Activated naive CD8-positive, alpha-beta T cell treated with anti-CD3 and anti-CD28 coated beads, Interleukin-2, amount 10 ng/mL, durations not matched to agents 7 days and 5 days (primary cell): ENCODE measurements at places on chromosomes 16 and 17. TPM values are rescaled to one million over a fixed set of nuclear protein-coding genes. Genes with fewer than 3 reads are reported as not detected.
A peak's percentile ranks its signal among the peaks of the same experiment; 100 is the strongest.

HOXB7 gene
- total RNA-seq, result 1.0 TPM

GRCh38 chr17:65163990-65164495 lies 26.9 kb downstream of the RGS9 start:
- peaks cover 3% of the 10 kb centered on the region for H3K27me3 ChIP-seq
- peaks cover 10% of the 10 kb centered on the region for H3K4me1 ChIP-seq
- H3K27ac ChIP-seq, result peak overlapping the region; percentile 17
- DNase-seq, result no peak

GRCh38 chr16:65388592-65388991 lies 266.7 kb upstream of the CDH11 start:
- H3K27ac ChIP-seq, result no peak overlapping the region
- no peak for DNase-seq
- H3K27me3 ChIP-seq, result no peaks in the 10 kb centered on the region
- H3K4me1 ChIP-seq, result no peaks in the 10 kb centered on the region

GRCh38 chr16:57127836-57128235 lies 35.5 kb downstream of the CPNE2 start:
- H3K27ac ChIP-seq, result peak overlapping the region; percentile 86
- H3K36me3 ChIP-seq, result peaks cover 2% of the 10 kb centered on the region
- peak overlapping the region; percentile 59 for H3K4me3 ChIP-seq

- no peak overlapping the region for H3K4me3 ChIP-seq
- no peak overlapping the region for H3K27ac ChIP-seq
- peaks cover 6% of the 10 kb centered on the region for H3K4me1 ChIP-seq
- H3K27me3 ChIP-seq, result no peaks in the 10 kb centered on the region
Observed at GRCh38 chr17:8912084-8912981, 44.9 kb upstream of the PIK3R6 start.

DNA sequence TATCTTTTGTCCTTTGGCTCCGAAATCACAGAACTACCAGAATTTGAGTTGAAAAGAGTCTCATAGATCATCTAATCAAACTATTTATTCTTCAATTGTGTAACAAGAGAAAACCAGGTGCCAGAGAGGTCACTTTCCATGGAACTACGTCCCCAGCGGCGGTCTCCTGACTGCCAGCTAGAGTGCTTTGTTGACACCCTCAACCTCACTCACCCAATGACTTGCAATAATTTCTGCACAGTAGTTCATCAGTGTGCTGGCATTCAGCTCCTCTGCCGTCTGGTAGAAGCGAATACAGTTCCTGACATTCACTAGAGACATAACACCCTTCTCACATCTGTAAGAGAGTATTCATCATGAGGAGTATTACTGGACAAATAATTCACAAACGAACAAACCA lies 54.2 kb downstream of the ANKFY1 start:
- DNase-seq, result no peak
- H3K4me1 ChIP-seq, result peaks cover 13% of the 10 kb centered on the region
- no peak overlapping the region for H3K4me3 ChIP-seq
- H3K36me3 ChIP-seq, result peaks cover 33% of the 10 kb centered on the region
- no peaks in the 10 kb centered on the region for H3K27me3 ChIP-seq

DNA sequence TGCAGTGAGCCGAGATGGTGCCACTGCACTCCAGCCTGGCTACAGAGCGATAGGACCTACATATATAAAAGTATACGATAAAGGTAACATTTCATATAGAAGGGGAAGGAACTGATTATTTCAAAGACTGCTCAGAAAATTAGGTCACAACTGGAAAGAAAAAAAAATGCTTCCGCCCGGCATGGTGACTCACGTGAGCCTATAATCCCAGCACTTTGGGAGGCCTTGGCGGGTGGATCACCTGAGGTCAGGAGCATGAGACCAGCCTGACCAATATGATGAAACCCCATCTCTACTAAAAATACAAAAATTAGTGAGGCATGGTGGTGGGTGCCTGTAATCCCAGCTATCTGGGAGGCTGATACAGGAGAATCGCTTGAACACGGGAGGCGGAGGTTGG lies 7.8 kb downstream of the TEX14 start:
- H3K4me3 ChIP-seq, result no peak overlapping the region
- no peaks in the 10 kb centered on the region for H3K4me1 ChIP-seq
- H3K36me3 ChIP-seq, result no peaks in the 10 kb centered on the region
- no peak for DNase-seq
- H3K27me3 ChIP-seq, result peaks cover 9% of the 10 kb centered on the region
- H3K27ac ChIP-seq, result no peak overlapping the region

TNP2 gene
- not detected for total RNA-seq

DNA sequence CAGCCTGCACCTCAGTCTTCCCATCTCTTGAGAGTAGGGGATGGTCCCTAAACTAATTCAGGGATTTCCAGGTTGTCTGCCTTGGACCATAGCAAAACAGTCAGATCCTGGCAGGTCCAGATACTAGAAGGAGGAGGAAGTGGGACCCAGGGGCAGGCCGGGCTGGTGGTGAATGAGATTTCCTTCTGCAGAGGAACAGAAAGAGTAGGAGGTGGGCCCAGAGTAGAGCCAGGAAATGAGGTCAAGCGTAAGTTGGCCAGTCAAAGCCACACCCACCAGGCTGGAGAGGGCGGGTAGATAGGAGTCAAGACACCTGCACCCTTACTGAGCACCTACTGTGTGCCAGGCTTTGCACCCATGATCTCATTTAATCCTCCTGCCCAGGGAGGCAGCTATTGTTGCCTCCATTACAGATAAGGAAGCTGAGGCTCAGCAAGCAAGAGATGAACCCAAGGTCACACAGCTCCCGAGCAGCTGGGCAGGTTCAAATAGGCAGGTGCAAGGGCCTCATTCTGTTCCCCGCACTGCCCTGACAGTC lies 2.6 kb downstream of the CDH5 start:
- DNase-seq, result no peak
- H3K4me1 ChIP-seq, result peaks cover 9% of the 10 kb centered on the region
- no peaks in the 10 kb centered on the region for H3K36me3 ChIP-seq
- no peak overlapping the region for H3K4me3 ChIP-seq
- peaks cover 13% of the 10 kb centered on the region for H3K27me3 ChIP-seq

NAGS gene
- 1.4 TPM for total RNA-seq

CCDC154 gene
- total RNA-seq, result 6.1 TPM

DNA sequence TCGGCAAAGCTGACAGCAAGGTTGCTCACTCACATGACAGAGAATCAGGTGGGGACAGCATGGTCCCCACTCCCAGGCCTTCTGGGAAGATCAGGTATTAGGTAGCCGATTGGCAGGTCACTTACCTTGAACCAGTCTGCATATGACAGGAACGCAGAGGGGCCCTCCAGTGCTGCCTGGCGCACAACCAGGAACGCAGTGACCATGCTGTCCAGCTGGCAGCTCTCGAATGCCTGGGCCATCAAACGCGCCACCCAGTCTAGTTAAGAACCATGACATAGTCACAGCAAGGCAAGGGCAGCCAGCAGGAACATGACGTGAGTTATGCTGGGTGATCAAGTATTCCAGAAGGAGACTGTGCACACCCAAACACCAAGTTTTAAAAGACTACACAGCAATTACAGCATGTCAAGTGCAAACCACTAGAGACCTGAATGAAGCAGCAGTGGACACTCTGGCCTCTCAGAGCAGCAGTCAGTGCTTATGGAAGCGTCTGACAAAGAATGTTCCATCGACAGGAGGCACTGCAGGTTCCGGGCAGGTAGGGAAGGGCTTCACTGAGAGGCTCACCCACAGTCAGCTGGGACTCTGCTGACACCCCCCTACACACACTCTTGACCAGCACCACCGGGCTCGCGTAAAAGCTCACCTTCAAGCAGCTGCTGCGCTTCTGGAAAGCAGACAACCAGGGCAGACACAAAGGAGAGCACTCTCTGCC lies 25.0 kb downstream of the FANCA start:
- peaks cover 21% of the 10 kb centered on the region for H3K36me3 ChIP-seq
- no peak overlapping the region for H3K27ac ChIP-seq
- no peak overlapping the region for H3K4me3 ChIP-seq
- no peak for DNase-seq
- no peaks in the 10 kb centered on the region for H3K27me3 ChIP-seq

NPIPA2 gene
- total RNA-seq, result 1.5 TPM

DNA sequence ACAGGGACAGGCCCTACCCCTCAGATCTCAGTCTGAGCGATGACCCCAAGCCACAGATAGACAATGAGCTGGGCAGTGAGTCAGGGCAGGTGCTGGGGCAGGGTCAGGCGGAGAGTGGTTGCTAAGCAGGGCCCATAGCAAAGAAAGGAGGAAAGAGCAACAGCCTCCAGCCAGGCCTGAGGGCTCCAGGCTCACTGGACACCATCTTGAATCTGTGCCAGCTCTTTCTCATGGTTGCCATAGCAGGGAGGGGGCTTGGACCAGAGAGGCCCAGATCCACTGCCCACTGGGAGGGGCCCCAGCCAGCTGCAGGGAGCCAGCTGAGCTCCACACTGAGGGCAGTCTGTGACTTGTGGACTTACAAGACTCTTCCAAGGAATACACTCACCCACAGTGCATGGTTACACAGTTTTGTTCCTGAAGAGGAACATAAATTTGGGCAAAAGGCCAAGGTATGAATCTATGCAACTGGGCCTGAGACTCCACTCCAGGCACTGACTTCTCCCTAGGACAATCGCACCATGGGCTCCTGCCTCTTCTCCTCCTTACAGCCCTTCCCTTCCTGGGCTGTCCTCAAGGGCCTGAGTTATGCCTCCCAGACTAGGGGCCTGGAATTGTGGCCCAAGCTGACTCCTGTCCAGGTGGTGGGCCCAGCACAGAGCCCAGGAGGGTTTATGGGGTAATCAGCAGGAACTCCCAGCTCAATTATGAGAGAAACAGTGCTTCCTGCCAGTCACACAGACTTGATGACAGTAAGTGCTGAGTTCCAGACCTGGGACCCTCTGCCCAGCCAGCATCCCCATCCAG lies 59.9 kb downstream of the BEAN1 start:
- peaks cover 3% of the 10 kb centered on the region for H3K27me3 ChIP-seq
- H3K36me3 ChIP-seq, result no peaks in the 10 kb centered on the region
- peaks cover 20% of the 10 kb centered on the region for H3K4me1 ChIP-seq
- DNase-seq, result no peak
- no peak overlapping the region for H3K27ac ChIP-seq

- H3K36me3 ChIP-seq, result no peaks in the 10 kb centered on the region
- H3K27me3 ChIP-seq, result no peaks in the 10 kb centered on the region
- H3K4me1 ChIP-seq, result no peaks in the 10 kb centered on the region
Observed at GRCh38 chr16:13036600-13036999, 135.2 kb downstream of the SHISA9 start.

SLC16A11 gene
- total RNA-seq, result 1.2 TPM

MLKL gene
- 25.6 TPM for total RNA-seq

DNA sequence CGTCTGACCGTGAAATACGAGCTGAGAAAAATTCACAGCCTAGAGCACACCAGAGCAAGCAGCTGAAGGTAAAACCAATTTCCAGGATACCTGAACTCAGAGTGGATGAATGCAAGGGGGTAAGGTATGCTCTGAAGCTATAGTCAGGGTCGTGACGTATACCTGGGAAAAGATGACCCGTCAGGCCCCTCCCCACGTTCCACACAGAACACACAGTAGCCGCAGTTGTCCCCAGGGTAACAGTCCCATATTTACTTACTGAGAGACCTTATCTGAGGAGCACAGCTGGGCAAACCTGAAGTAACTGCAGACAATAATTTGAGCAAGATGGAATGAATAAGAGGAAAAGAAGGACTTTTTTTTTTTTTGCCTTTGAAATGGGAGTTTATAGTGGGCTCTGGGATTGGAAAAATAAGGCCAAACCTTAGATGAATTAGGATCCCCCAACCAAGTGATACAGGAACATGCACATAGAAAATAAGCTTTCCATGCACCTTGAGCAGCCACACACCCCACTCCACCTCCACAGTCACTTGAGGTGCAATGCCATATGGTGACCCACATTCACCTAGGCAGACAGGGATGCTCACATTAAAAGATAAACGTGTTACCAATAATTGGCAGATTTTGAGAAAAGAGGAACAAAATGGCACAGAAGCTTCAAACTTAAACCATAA lies 38.0 kb downstream of the ABCA6 start:
- H3K4me1 ChIP-seq, result no peaks in the 10 kb centered on the region
- H3K27ac ChIP-seq, result no peak overlapping the region
- H3K36me3 ChIP-seq, result no peaks in the 10 kb centered on the region

PRPF8 gene
- total RNA-seq, result 346 TPM

- peaks cover 17% of the 10 kb centered on the region for H3K27me3 ChIP-seq
- no peak overlapping the region for H3K4me3 ChIP-seq
- no peak for DNase-seq
- no peaks in the 10 kb centered on the region for H3K4me1 ChIP-seq
- no peak overlapping the region for H3K27ac ChIP-seq
Observed at GRCh38 chr17:28443901-28444638, 29.4 kb upstream of the SLC13A2 start.

DNA sequence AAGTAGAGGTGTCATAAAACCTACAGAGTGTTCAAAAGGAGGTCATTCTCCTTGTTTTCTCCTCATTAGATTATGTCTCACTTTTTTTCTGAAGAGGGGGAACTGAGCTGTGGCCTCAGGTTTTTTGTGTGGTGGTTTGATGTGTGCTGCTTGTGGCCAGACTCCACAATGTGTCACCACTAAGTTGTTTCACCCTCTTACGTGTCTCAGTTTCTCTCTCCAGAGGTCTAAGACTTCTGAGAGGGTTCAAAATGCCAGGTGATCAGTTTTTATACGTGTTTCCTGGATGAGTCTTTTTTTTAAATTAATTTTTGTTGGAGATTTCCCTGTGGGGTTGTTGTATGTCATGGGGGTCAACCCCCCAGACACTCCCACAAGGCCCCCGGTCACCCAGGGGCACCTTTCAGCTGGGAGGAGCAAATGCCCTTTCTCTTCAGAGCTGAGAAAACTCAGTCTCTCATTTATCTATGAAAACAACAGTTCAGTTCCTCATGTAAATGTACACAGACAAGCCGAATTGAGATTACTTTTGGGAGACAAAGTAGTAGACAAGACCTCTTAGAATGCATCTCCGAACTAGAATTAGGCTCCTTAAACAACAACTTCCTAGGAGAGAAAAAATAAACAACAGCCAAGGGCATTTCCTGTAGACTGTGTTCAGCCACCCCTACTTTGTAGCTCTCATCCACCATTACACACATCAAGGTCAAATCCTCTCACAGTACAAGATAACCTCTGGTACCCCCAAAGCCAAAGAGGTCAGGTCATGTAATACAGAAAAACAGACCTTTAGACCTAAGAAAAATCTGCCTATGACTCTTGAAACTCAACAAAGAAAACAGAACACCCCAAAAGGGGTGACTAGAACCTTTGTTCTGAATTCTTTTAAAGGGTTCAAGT lies 23.9 kb upstream of the TMEM98 start:
- H3K4me3 ChIP-seq, result peak overlapping the region; percentile 10
- H3K36me3 ChIP-seq, result no peaks in the 10 kb centered on the region
- DNase-seq, result no peak
- peaks cover 15% of the 10 kb centered on the region for H3K4me1 ChIP-seq
- peaks cover 60% of the 10 kb centered on the region for H3K27me3 ChIP-seq
